T-helper 22 cell (primary cell): ENCODE measurements at places on chromosomes 7 and 10.

DNA sequence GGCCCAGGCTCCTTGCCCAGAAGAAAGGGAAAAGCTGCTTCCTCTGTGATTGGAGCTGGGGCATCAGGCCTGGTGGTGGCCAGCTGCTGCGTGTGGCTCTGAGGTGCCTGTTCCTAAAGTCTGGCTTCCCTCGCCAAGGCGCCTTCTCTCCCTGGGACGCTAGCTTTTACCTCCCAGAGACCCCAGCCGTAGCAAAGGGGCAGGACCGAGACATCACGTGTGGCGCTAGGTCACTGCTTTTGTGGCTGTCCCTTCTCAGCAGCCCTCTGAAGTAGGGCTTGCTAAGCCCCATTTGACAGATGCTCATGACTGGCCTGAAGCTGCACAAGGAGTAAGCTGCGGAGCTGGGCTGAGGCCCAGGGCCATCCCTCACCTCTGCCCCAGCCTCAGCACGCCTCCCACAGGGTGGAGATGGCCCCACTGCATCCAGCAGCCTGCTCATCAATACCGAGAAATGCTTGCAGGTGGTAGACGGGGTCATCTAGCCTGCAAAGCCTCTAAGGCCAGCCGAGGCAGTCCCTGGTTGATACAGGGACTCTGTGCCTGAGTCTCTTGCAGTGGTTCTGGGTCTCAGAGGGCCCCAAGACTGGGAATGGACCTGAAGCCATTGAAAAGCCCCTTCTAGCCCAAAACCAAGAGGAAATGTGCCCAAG is 171.2 kb downstream of the LCOR start:
- DNase-seq: no peak

- no peak for DNase-seq
These were observed 10.1 kb downstream of the AVPI1 start for GRCh38 chr10:97676770-97677581.

GRCh38 chr7:34096198-34096651 is 190.9 kb downstream of the BMPER start:
- DNase-seq: no peak

DNA sequence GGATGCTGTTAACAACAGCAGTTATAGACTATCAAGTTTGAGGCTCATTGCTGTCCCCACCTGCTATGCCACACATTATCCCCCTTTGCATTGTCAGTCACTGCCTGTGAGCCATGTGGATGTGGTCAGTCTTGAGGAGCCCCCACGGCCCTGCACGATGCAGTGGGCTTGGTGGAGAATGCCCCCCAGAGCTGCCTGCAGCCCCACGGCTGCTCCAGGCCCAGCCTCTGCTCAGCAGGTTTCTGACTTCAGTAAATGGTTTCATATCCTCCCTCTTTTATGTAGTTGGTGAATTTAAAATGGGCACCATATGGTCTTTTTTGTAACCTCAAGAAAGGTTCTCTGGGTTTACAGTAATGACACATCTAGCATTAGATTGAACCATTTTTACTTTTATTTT is 164.1 kb downstream of the EBF3 start:
- no peak for DNase-seq

GRCh38 chr10:78473006-78473405 is 439.3 kb downstream of the RPS24 start:
- DNase-seq: no peak

GRCh38 chr7:50389961-50390360 is 60.2 kb downstream of the FIGNL1 start:
- DNase-seq: no peak

GRCh38 chr7:70047384-70047783 is 449.1 kb downstream of the AUTS2 start:
- DNase-seq: no peak

DNA sequence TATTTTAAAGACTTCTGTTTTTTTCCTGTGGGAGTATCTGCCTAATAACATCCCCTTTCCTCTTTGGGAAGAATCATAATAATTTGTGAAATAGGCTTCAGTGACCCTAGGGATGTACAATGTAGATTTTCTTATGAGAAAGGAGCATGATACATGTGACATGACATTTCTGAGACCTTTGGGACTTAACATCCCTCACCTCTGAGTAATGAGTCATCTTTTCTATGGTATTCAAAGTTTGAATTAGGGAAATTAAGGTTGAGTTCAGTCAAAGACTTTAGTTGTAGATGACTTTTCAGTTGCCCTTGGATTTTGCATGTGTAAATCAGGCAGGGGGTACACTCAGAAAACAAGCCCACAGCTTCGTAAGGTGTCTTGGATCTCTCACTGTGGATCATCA is 14.3 kb downstream of the GRK5 start:
- no peak for DNase-seq

GRCh38 chr10:30411263-30411662 is 22.7 kb upstream of the MAP3K8 start:
- no peak for DNase-seq

DNA sequence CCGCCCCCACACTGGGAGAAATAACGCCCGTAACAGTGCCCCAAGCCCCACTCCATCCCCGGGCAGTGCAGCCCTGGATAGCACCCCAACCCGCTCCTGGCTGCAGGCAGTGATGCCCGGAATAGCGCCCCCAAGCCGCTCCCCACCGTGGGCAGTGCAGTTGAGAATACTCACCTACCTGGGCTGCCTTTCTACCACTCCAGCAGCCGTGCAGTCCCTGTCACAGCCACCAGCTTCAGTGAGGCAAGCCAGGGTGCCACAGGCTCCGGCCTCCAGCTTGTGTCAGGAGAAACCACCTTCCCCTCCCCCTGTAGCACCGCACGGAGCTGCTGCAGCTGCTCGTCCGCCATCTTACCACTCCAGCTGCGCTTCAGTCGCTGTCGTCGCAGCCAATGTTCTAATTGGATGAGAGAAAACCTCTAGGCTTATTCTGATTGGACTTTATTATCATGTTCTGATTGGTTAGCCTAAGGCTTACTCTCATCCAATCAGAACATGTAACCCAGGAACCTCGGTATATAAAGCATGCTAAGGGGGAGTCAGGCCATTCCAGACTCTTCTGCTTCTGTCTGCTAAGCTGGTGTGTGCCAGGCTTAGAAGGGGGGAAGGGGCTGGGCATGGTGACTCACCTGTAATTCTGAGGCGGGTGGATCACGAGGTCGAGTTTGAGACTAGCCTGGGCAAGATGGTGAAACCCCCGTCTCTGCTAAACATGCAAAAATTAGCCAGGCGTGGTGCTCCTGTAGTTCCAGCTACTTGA is 53.2 kb upstream of the ZNF33B start:
- DNase-seq: no peak

- no peak for DNase-seq
These were observed 60.8 kb upstream of the PLPP4 start for GRCh38 chr10:120396228-120396627.

GRCh38 chr7:121105262-121105661 is 116.8 kb downstream of the CPED1 start:
- no peak for DNase-seq

- DNase-seq: no peak
These were observed 6.8 kb upstream of the ANKRD22 start for GRCh38 chr10:88858491-88858890.

DNA sequence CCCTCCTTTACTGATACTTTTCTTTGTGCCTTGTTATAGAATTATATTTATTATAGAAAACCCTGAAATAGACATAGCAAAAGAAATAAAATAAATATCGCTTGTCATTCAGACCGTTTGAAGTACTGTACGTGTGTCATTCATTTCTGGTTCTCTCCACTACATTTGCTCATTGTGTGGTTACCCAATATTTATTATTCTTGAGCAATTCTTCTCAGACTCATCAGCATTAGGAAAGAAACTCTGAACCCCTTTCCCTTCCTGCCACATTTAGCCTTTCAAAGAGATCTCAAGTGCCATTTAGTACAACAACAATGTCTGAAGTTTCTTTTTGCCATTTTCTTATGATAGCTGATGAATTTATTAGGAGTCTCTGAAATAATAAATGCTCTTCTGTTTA is 154.1 kb downstream of the KIAA1217 start:
- no peak for DNase-seq

GRCh38 chr7:42244828-42245227 is 7.8 kb upstream of the GLI3 start:
- no peak for DNase-seq

DNA sequence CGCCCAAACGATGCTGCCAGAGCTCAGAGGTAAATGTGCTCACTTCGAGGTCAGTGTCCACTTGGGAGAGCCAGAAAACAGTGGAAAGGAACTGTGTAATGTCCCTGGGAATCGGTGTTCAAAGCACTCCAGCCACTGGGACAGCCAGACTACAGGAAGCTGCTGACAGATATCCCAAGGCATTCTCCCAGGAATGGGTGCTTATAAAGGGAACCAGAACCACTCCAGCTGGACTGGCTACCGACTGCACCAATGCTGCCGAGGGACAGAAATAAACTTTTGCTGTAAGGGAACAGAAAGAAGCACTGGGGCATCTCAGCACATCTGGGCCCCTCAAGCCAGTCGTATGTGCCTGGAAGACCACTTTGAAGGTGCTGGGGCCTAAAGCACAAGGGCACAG is 76.7 kb downstream of the ATXN7L1 start:
- DNase-seq: no peak

DNA sequence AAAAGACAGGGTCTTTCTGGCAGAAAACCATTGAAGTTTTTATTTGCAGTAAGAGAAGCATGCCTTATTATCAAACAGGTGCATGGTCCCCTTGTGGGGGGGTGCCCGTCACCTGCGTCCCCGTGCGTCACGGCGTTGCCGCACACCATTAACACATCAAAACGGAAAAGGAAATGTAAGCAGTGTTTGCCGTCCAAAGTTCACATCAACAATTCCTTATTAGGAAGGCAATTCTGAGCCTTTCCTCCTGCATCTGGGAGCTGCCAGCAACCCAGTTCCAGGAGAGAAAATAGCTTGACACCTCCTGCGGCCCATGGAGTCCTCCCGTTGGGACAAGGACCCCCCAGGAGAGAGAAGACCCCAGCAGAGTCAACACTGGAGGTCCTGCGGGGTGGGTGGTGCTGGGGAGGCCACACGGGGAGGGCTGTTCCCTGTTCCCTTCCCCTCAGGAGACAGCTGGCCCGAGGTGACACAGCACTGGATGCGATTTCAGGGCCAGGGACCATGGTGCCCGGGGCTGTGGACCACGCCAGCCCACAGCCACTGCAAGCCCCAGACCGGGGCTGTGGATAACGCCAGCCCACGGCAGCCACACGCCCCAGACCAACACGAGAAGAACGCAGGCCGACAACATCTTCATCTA is 39.5 kb downstream of the DIP2C start:
- no peak for DNase-seq

- DNase-seq: no peak
These were observed 28.2 kb downstream of the GPRIN2 start for GRCh38 chr10:46528171-46528671.

- no peak for DNase-seq
These were observed 109.3 kb downstream of the TNS3 start for GRCh38 chr7:47472444-47473157.

- no peak for DNase-seq
These were observed 130.0 kb downstream of the THSD7A start for GRCh38 chr7:11701829-11702560.

GRCh38 chr7:148187471-148187870 is 403.1 kb upstream of the C7orf33 start:
- no peak for DNase-seq

DNA sequence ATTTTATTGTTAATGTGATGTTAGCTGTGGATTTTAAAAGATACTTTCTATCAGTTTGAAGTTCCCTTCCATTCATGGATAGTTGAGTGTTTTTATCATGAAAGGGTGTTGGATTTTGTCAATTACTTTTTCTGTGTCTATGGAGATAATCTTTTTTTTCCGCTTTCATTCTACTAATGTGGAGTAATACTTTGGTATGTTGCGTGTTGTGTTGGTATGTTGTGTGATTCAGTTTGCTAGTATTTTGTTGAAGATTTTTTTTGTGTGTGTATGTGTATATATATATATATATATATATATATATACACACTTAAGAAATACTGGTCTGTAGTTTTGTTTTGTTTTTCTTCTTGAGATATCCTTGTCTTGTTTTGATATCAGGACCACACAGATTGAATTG is 100.3 kb downstream of the CCSER2 start:
- DNase-seq: no peak

- DNase-seq: no peak
These were observed 100.5 kb downstream of the PRKAG2 start for GRCh38 chr7:151776446-151776845.

GRCh38 chr7:5574770-5575269 is 151.2 kb upstream of the TNRC18 start:
- no peak for DNase-seq

- DNase-seq: no peak
These were observed 77.6 kb upstream of the LRRC4 start for GRCh38 chr7:128108641-128109423.

DNA sequence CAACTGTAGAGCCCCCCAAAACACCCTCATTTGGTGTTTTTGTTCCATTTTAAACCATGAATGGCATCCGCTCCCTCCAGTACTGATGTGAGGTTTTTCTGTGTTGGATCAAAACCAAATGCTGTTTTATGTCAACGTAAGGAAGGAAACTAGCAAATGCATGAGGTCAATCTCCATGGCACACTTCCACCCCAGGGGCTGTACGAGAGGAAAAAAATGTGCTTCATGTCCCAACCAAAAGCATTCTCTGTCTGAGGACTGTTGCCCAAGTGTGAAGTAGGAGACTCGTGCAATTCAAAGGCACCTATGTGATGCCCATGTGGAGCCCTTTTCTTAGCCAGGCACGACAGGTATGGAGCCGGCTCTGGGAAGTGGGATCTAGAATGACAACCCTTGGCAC is 180.3 kb upstream of the MKI67 start:
- DNase-seq: no peak

DNA sequence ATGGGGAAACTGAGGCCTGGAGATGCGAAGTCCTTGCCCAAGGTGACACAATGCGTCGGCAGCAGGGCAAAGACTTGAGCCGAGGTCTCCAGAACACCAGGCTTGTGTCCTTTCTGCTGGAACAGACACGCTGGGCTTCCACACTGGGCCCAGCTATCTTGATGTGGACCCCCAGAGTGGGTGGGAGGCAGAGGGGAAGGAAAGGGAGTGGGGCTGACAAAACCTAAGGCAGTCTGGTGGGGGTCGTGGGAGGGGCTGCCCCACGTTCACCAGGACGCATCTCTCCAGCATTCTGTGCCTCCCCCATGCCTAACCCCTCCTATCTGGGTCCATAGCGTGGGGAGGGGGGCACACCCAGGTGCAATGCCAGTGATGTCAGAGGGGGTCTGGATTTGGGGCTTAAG is 38.1 kb downstream of the PPIF start:
- DNase-seq: no peak

- no peak for DNase-seq
These were observed 14.6 kb downstream of the ZNF3 start for GRCh38 chr7:100066953-100067352.

DNA sequence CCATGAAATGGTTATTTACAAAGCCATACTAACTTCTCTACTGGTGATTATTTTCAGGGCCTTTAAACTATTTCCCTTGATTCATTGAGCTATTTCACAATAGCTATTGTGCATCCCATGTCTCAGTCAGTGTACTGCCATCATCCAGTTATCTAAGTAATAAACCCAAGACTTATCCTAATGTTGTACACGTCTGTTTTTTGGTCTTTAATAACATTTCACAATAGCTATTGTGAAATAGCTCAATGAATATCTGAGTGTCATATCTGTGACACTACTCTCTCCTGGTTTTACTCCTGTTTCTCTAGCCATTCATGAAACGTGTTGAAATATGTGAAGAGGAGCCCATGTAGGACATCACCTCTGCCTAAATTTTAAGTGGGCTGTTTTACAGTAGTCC is 36.5 kb upstream of the TMEM140 start:
- no peak for DNase-seq

- DNase-seq: no peak
These were observed 605.3 kb upstream of the FOXK1 start for GRCh38 chr7:4076701-4077294.
